Neural progenitor cell (in vitro differentiated cells): ENCODE measurements at places on chromosomes 7 and 10.
A peak's percentile ranks its signal among the peaks of the same experiment; 100 is the strongest.

DNA sequence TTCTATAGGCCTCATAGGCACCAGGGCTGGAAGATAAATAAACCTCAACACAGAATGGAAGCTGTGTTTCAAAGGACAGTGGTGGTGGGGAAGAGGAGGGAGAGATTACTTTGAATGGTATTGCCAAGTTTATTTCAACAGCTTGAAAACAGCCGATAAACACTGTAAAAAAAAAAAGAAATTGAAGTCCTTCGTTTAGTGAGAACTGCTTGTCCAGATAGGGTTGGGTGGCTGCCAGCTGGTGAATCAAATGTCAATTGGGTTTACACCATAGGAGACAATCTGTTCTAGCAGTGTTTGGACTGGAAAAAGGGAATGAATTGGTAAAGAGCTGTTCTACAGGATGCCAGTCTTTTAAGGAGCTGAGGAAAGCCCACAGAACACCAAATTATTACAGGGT is 254.8 kb downstream of the PHF14 start:
- DNase-seq, result no peak

GRCh38 chr7:155653803-155654202 is 9.3 kb downstream of the RBM33 start:
- DNase-seq, result no peak

GRCh38 chr7:12222889-12223579 is 11.9 kb downstream of the TMEM106B start:
- DNase-seq, result no peak

DNA sequence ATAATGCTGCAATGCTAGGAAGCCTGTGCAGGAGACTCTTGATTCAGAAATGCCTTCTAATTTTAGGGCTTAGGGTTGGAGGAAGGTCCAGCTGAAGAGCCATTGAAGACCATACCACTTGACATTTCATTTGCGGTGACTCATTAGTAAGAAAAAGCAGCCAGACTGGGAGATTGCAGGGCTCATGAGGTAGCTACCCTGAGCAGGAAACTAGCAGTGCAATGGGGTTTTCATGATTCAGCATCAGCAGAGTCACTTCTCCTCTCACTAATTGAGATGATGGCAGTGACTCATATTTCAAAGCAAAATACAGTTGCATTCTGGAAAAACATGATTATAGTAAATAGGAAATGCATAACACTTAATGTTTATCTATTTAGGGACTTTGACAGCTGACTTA is 434.1 kb downstream of the DNAJB9 start:
- DNase-seq, result no peak

- DNase-seq, result no peak
Observed at GRCh38 chr7:93923296-93923695, 1.8 kb downstream of the GNG11 start.

- no peak for DNase-seq
Observed at GRCh38 chr7:119720541-119720940, 552.4 kb upstream of the KCND2 start.

DNA sequence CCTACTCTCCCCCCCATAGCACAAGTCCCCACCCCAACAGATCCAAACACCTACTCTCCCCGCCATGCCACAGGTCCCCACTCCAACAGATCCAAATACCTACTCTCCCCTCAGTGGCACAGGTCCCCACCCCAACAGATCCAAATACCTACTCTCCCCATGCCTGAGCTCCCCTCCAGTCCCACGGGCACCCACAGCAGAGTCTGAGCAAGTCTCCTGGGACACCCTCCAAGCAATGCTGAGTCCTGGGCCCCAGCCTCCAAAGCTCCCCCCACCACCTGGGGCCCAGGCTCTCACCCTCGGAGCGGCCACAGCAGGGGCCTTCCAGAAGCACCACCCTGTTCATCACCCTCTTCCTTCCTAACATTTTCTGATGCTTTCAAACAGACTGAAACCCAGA is 63.9 kb upstream of the DNAAF5 start:
- no peak for DNase-seq

GRCh38 chr7:80711531-80711930 is 73.1 kb downstream of the CD36 start:
- no peak for DNase-seq

DNA sequence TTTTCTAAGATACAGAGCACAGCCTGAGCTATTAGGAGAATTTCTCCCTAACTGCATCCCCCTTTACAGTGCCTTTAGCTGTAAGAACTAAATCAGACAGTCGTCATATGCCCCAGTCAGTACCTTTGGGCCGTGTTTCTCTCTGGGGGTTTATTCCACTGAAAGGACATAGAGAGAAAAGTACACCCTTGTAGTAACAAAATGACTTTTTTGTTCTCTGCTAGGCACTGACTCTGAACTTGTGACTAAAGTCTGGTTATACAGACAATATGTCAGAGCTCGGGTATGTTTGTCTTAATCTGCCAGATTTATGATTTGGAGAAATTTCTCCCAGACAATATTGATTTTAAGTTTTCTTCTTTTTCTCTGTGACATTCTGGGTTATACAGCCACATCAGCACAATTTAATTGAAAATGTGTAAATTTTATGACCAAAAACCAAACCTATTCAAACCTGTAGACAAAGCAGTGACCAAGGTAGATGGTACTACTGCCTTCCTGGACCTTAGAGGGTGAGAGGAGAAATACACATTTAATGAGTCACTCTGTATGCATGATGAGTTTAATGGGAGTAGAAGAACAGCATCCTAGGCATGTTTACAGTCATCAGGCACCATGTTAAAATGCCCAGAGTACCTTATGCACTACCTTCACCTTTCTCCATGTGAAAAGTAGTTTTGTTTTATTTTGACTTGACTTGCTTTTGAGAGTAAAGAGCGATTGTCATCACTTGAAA is 156.1 kb upstream of the PLXDC2 start:
- no peak for DNase-seq

GRCh38 chr7:47803025-47803424 is 145.2 kb downstream of the PKD1L1 start:
- no peak for DNase-seq

DNA sequence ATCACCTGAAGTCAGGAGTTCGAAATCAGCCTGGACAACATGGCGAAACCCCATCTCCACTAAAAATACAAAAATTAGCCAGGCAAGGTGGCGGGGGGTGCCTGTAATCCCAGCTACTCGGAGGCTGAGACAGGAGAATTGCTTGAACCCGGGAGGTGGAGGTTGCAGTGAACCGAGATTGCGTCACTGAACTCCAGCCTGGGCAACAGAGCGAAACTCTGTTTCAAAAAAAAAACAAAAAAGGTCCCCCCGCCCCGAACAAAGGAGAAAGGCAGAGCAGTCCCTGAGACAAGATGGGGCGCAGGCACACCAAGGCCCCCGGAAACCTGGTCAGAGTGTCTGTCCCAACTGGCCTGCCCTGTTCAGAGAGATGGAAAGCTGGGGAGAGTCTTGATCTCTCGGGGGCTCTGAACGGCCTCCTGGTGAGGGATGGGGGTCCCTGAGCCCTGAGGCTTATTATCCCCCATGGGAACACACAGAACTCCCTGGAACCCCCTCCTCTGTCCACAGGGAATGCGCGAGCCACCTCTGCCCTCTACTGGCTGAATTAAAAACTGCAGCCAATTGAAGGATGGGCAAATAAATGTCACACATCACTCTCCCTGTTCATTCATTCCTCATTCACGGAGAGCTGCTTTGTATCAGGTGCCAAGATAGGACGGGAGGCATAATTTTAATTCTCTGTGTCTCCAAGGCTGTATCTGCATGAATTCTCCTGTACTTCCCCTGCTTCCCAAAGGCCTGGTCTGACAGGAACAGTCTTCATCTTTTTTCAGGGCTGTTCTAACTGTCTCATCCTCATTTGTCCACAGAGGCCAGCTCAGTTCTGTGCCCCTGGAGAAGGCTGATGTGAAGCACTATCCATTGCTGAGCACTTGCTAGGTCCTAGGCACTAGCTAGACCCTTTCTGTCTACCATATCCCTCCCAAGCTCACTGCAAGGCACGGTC is 28.9 kb downstream of the MAT1A start:
- peak; percentile 63 for DNase-seq

DNA sequence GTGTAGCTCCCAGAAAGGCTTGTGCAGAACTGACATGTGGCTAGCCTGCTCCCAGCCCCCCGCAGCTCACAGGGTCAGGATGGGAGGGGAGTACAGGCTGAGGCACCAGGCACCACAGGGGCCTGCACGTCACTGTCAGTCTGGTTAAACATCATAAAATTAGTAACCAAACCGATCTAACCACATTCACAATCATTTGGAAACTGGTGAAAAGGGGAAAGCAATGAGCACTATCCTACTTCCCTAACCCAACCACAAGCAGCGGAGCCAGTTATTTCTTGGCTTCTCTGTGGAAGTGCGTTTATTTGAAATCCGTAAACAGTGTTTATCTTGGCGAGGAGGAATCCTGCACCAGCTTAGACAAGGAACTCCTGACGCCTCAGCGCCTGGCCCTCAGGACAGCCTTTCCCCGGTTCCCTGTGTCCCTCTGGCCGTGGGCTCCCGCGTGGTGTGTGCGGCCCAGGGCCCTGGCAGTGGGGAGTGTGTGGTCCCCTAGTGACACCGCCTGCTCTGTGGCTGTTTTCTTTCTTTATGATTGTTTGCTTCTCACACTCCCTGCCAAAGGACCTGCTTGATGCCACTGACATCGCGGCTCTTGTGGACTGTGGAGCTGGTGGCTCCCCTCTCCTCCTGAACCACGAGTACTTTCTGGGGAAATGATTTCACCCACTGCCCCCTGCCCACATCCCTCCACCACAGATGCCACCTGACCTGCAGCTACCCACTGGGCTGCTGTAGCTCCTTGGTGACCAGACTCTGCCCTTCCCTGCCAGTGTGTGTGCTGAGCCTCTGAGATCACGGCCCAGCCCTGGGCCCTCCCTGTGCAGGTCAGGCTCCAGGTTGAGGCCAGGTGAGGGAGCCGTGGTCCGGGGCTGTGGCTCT is 38.0 kb downstream of the INPP5A start:
- DNase-seq, result no peak

- DNase-seq, result peak; percentile 67
Observed at GRCh38 chr10:93272884-93273675, 199.4 kb downstream of the CYP26A1 start.

DNA sequence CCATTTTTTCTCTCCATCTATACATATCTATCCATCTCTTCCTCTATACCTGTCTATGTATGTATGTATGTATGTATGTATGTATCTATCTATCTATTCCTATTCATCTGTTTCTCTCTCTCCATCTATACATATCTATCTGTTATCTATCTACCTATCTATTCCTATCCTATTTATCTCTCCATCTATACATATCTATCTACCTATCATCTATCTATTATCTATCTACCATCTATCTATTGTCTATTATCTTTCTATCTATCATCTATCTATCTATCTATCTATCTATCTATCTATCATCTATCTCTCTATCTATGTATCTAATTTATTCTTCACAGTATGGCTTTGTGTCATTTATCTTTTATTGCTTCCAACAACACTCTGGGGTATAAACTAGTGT is 1124.4 kb downstream of the TYW1 start:
- no peak for DNase-seq

DNA sequence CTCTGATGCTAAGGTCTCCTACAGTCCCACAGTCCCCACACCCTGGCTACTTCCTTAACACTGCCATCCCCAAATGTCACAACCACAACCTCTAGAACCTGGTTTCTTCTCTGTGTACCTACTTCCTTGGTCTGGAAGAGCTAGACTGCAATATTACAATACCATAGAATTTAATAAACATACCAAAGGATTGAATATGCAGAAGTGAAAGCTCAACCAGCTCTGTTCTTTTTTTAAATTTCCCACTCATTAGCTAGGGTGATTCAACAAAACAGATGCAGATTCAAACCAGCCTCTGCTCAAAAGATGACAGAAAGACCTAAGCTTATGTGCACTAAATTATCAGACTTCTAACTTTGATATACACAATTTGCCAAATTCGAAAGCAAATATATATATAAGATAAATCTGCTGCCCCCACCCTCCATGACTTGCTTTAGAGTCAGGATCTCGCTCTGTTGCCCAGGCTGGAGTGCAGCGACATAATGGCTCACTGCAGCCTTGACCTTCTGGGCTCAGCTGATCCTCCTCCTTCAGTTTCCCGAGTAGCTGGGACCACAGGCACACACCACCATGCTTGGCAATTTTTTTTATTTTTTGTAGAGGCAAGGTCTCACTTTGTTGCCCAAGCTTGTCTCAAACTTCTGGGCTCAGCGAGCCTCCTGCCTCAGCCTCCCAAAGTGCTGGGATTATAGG is 212.6 kb downstream of the CHCHD3 start:
- DNase-seq, result no peak

DNA sequence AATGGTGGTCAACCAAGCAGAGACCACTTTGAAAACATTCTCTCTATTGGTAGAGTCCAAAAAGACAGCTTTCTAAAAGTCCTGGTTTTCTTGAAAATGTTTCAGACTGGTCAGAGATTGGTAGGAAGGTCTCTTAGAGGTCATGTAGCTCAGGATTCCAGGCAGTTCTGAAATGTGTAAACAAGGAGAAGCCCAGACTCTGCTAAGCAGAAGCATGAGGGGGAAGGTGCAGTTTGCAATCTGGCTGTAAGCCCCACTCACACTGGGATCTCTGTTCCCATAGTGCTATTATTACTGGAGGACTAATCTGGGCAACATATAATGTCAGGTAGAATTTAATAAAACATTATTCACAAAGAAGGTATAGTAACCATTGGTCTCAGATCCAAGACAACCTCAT is 101.1 kb downstream of the MAGI2 start:
- DNase-seq, result no peak

DNA sequence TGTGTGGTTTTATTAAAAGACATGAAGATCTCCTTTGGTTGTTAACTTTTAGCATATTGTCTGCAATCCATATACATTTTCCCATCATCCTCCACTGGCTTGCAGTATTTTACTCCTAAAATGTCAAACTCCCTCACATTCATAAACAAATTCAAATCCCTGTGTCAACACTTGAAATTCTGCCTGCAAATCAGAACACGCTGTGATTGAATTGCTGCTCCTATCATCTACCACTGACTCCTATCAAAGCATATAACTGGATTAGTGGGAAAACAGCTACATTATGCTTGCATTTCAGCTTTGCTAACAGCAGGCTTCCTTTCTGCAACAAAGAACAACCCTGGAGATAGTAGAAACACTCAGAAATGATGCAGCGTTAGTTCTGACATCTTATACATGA is 281.8 kb upstream of the HGF start:
- DNase-seq, result peak; percentile 13

- peak; percentile 49 for DNase-seq
Observed at GRCh38 chr7:94391726-94392392, 2.8 kb upstream of the COL1A2 start.

GRCh38 chr10:61359452-61359851 is 93.7 kb downstream of the TMEM26 start:
- no peak for DNase-seq

DNA sequence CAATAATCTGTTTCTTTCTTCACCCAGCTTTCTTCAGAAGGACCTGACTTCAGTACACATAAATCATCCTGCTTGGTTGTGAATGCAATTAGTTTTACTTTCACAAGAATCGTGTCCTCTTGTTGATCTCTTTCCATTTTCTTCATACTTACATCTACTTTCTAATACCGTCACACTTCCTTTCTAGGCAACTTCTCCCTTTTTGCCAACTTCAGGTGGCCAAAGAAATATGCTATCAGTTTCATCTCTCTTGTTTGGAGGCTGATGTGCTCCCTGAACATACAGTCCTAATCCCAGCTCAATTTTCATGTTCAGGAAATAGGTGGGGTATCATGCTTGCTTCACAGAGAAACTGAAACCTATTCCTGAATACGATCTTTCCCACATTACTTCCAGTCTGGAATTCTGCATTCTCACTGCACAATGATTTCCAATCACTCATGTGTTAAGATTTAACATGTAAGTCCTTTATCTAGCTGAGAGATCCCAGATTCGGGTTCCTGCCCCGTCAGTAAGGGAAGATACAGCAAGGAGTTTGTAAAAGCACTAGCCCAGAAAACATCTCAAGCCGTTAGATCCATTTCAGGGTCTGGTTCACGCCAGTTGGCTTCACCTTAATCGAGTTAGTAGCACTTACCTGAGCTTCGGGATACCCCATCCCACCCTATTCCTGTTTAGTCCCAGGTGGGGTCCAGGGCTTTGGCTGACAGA is 994 bp downstream of the SLC25A28 start:
- DNase-seq, result peak; percentile 21
